ENCODE measurements at places on chromosomes 4 and X.

GRCh38 chr4:110107866-110108265 is 90.5 kb downstream of the ELOVL6 start:
- DNase-seq, result no peak

- DNase-seq, result no peak
Measured at GRCh38 chr4:47451657-47452056, 11.8 kb downstream of the COMMD8 start.

GRCh38 chr4:90888571-90888970 is 761.4 kb downstream of the CCSER1 start:
- no peak for DNase-seq

DNA sequence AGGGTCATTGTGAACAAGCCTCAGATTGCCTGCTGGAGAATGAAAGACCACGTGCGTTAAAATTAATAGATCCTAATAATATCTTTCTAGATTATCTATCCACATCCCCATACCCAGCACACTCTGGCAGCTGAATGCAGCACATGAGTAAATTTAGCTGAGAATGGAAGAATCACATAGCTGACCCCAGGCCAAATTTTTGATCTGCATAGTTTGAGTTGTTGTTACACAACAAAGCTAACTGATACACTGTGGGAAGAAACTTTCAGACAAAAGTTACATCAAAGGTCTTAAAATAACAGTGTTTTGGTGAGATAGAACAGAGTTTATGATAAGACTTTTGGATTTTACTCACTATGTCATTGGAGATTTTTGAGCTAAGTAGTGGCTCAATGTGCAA is 72.4 kb upstream of the ANXA10 start:
- no peak for DNase-seq

- no peak for DNase-seq
Measured at GRCh38 chrX:47047989-47048388, 30.3 kb upstream of the RGN start.

DNA sequence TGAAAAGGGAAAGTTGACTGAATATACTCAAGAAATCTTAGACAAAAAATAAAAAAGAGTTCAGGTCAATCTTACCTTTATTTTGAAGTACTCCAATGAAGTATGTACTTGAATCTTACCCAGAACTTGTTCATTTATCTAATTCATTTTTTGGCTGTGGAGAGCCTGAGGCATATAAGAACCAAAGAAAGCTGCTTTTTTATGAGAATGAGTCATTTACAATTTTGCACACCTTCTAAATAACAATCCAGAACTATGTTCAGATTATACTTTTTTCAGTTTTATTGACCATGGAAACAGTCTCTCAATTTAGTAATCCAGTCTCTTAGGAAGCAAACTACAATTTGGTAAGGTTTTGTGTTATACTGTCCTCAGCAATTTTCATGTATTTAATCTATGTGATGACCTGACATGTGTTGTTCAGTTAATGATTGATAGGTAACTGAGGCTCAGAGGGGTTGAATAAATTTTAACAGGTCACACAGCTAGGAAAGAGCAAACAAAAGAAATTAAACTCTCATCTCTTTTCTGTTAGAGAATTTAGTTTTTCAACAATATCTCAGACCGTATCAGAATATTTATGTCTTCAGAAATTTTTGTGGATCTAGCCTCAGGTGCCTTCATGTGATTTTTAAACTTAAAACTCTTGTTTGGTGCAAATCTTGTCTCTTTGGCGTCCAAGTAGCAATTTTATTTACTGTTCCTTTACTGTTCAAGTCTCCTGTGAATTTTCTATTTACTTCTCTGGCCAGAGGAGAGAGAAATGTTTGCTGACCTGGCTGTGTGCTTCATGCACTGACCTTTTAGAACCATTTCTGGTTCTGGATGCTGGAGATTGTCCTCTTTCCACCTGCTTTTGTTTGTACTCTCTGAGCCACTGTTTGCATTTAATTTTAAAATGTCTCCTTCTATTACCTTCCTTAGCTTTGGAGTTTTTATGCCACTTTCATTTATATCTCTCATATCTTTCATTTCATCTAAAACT is 1453.4 kb downstream of the STIM2 start:
- DNase-seq, result no peak

- no peak for DNase-seq
Measured at GRCh38 chr4:143701365-143701764, 890 bp upstream of the FREM3 start.

- DNase-seq, result no peak
Measured at GRCh38 chrX:115957862-115958490, 212.6 kb upstream of the AGTR2 start.

DNA sequence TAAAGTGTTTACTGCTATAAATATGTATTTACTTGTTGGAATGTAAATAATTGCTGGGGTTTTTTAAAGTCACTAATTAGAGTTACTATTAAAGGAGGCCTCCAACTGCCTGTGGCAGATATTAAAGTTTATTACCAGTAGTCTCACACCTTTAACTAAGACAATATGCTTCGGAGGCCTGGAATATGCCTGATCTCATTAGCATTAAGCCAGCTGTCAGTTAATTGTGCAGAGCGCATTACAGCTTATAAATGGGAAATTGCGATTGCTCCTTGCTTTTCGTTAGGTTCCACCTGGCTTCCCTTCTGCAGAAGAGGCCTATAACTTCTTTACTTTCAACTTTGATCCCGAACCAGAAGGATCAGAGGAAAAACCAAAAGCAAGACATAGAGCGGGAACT is 41.3 kb downstream of the CC2D2A start:
- DNase-seq, result no peak

- DNase-seq, result no peak
Measured at GRCh38 chr4:17336524-17336961, 175.3 kb downstream of the QDPR start.

GRCh38 chrX:43940816-43941474 is 32.2 kb downstream of the NDP start:
- no peak for DNase-seq

GRCh38 chr4:7962609-7963508 is 23.2 kb upstream of the AFAP1 start:
- no peak for DNase-seq

GRCh38 chr4:8607603-8608481 is 15.3 kb downstream of the CPZ start:
- DNase-seq, result no peak

DNA sequence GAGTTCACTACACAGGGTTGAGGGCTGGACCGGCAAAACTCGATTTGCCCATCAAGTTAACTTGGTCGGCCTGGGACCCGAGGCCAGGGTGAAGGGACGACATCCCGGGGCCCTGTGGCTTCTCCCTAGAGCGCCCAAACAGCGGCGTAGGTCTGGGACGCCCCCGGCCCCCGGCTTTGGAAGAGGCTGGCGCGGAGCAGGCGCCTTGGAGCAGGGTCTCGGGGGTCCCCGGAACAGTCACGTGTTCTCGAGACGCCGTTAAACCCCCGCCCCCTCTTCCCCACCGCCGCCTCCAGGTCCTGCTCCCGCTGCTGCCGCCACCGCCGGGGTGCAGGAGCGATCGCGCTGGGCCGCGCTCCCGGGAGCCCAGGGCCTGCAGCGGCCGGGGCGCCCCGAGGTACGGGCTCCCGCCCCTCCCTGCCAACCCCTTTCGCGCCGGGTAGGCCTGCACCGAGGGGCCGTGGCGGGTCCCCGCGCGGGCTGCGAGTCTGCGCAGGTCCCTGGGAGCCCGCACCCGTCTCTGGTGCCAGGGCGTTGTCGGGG is at the start of gene NPY5R:
Gene NPY5R (plus strand): TSS at position 289 of the 543 bp plus-strand sequence. CDS start 6,382 bp downstream, outside the sequence.
- no peak for DNase-seq

DNA sequence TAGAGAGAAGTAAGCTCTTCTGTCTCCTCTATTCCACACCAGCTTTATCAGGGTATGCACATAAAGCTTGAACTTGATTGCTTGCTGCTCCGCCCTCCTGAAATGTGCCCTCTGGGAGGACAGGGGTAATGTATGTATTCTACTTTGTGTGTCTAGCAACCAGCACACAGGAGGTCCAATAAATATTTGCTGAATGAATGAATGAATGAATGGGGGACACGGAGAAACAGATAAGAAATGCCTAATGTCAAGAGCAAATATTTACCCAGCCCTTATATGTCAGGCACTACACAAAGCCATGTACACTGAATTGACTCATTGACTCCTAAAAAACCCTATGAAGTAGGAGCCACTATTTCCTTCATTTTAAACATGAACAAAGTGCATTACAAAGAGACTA is 2.3 kb upstream of the MSL3 start:
- no peak for DNase-seq

GRCh38 chrX:153537080-153537479 is 19.6 kb downstream of the ATP2B3 start:
- no peak for DNase-seq

DNA sequence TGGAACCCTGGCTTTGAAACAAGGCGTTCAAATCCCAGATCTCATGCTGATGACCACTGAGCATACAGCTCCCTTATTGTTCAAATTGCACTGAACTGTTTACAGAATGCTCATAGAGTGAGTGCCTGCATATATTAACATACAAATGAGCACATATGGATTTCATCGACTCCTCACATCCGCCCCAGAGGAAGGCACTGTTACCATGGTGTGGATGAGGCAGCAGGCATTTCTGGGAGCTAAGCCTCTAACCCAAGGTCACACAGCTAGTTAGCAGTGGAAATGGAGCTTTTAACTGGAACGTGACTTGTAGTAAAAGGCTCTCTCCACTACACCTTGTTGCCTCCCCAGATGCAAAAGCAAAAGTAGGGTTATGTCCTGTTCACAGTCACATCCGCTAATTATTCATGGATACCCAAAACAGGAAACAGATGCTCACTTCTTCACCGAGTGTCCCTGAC is 289.7 kb downstream of the STK32B start:
- no peak for DNase-seq

DNA sequence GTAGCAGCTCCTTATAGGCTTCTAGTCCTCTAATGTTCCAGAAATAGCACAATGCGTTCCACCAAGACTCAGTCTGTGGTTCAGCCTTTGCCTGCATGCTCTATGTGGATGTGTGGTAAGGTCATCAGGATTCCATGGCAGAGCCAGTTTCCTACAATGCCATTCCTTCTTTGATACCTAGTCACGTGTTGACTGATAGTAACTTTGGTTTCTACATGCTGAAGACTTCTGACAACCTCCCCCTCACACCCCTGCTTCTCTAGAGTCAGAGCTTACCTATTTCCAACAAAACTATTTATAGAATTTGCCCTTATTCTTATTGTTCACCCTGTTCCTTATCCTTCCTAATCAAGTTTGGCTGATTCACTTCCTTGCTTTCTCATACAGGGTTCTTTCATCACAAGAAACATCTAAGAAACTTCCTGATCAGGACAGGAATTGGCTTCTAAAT is 81.1 kb downstream of the CT47B1 start:
- DNase-seq, result no peak

- no peak for DNase-seq
Measured at GRCh38 chr4:3337811-3338210, 45.0 kb downstream of the RGS12 start.

DNA sequence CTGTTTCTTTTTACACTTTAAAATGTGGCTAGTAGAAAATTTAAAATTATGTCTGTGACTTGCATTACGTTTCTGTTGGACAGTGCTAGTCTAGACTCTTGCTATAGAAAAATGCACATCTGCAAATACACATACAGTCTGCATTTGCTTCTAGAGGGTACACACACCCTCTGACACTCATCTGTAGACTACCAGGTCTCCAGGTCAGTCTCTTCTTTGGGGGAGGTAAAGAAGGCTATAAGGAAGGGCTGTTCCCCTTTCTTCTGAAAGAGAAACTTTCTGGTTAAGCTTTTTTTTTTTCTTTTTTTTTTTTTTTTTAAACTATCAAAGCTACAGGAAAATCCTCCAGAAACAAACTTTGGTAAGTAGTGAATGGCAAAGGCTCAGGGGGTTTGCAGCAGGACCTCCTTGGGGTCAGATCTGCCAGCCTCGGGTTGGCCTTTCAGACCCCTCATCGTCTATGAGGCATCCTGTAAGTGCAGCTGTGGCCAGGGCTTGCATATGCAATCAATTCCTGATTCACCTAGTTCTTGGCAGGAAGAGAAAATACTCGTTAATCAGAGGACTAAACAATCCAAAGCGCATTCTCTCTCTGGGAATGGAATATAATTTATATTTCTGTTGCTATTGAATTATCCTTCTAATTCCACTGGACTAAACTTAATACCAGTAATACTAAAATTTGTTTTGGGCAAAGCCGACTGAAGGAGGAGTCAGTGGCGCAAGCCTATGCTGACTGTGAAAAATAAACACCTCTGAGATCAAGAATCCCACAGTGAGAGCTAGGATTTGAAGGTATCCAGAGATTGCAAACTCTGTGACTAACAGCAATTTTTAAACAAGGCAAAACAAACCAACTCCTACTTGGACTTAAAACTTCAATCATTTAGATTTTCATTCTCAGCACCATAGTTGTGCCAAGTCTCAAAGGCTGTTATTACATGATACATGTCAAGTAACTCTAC is 109.3 kb upstream of the TBC1D9 start:
- no peak for DNase-seq

- no peak for DNase-seq
Measured at GRCh38 chr4:174284487-174284886, 776 bp downstream of the CEP44 start.

DNA sequence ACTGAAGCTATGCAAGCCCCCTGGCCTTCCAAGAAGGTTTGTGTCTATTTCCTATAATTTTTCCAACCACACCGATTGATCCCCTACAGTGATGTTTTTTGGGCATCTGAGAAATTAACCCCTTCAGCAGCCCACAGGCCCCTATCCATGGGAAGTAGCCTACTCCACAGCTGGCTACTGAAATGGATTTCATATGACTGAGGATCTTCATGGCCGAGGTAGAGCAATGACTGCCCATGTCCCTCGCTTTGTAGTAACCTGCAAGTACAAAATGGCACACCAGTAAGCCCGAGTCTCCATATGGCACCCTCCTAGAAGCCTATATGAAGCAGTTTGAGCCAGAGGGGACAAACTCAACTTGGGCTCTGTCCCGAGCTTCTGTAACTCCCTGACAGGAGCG is 36.8 kb downstream of the MAP9 start:
- DNase-seq, result no peak

DNA sequence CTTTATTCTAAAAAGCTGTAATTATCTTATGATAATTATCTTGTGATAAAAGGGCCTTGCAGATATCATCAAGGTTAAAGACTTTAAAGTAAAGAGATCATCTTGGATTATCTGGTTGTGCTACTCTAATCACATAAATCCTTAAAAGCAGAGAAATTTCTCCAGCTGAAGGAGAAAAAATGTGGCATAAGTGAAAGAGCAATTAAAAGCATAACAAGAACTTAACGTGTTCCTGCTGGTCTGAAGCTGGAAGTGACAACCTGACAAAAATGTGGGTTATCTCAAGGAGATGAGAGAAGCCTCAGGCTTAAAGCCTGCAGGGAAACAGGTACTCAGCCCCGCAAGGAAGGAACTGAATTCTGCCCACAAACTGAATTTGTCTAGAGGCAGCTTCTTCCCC is 449.1 kb upstream of the NDST4 start:
- no peak for DNase-seq

GRCh38 chrX:119549327-119550016 is 15.7 kb downstream of the STEEP1 start:
- no peak for DNase-seq

GRCh38 chr4:76639288-76639687 is 204.3 kb downstream of the SHROOM3 start:
- DNase-seq, result no peak

DNA sequence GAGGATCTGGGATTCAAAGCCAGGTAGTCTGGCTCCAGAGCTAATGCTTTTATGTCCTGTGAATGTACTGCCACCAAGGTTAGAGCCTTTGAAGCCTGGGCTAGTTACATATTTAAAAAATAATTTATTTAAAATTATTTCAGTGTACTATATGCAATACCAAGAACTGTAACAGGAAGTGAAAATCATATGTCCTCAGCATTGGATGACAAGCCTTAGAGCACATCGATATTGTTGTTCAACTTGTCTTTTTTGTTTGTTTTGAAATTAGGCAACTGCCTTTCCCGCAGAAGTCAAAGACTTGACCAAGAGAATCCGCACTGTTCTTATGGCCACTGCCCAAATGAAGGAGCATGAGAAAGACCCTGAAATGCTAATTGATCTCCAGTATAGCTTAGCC is 73.1 kb upstream of the IL13RA1 start:
- no peak for DNase-seq

Data from NCI-H1417 treated with DMSO at 0.1 percent for 48 hours (cell line).